ENCODE measurements at places on chromosomes 16 and 17. TPM values are rescaled to one million over a fixed set of nuclear protein-coding genes. Genes with fewer than 3 reads are reported as not detected.

The MILR1 gene
- total RNA-seq, result 1.7 TPM

The C16orf46 gene
- 0.73 TPM for total RNA-seq

The SRSF1 gene
- 251 TPM for total RNA-seq

The CA5A gene
- total RNA-seq, result not detected

The PRKCB gene
- total RNA-seq, result 0.18 TPM

The DOC2A gene
- 2.6 TPM for total RNA-seq

The COX6A2 gene
- total RNA-seq, result not detected

The ASGR1 gene
- total RNA-seq, result 1.0 TPM

The TBC1D3I gene
- 0.27 TPM for total RNA-seq

The PDILT gene
- not detected for total RNA-seq

The QPRT gene
- total RNA-seq, result 1.2 TPM

The CFDP1 gene
- 61.3 TPM for total RNA-seq

The ABCA6 gene
- not detected for total RNA-seq

The ELMO3 gene
- 0.70 TPM for total RNA-seq

The ABCC6 gene
- total RNA-seq, result 0.95 TPM

The KRTAP1-5 gene
- total RNA-seq, result not detected

The KRTAP1-1 gene
- not detected for total RNA-seq

The TNFSF12 gene
- 11.0 TPM for total RNA-seq

The CTRB1 gene
- not detected for total RNA-seq

The MPO gene
- total RNA-seq, result not detected

The KRTAP4-5 gene
- total RNA-seq, result not detected

The CYBA gene
- total RNA-seq, result 229 TPM

The GP1BA gene
- not detected for total RNA-seq

The NHLRC4 gene
- 0.19 TPM for total RNA-seq

The C16orf96 gene
- not detected for total RNA-seq

The CPHXL2 gene
- not detected for total RNA-seq

The CSH2 gene
- total RNA-seq, result not detected

The SSTR5 gene
- total RNA-seq, result 0.35 TPM

The KCNG4 gene
- total RNA-seq, result not detected

The BCAR1 gene
- 114 TPM for total RNA-seq
